Heart left ventricle (tissue), 16 donors: ENCODE measurements at places on chromosomes 2 and 18. TPM values are rescaled to one million over a fixed set of nuclear protein-coding genes. Genes with fewer than 3 reads are reported as not detected.
A peak's percentile ranks its signal among the peaks of the same experiment; 100 is the strongest.

DNA sequence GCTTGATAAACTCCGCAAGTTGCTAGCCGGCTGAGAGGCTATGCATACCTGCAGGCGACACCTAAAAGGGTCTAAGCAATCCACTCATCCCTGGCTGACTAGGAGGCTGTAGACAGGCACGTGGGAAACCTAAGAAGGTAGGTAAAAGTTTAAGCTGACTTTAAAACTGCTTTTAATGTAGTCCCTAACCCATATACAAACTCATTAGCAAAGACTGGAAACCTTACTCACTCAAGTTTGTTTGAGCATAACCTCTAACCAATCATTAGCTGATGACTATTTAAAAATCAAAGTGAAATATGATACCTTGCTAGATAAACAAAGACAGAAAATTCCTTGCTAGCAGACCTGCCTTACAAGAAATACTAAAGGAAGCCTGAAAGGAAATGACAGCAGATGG, 106.4 kb downstream of the EXOC6B start:
- H3K27me3 ChIP-seq: no peaks in the 10 kb centered on the region
- H3K36me3 ChIP-seq: peaks cover 37% of the 10 kb centered on the region
- H3K4me1 ChIP-seq: no peaks in the 10 kb centered on the region
- no peak overlapping the region for H3K4me3 ChIP-seq
- H3K27ac ChIP-seq: no peak overlapping the region

GRCh38 chr2:136118819-136119716, 1.1 kb upstream of the CXCR4 start:
- H3K27me3 ChIP-seq: peaks cover 35% of the 10 kb centered on the region
- no peaks in the 10 kb centered on the region for H3K36me3 ChIP-seq
- H3K4me1 ChIP-seq: peaks cover 21% of the 10 kb centered on the region
- peak; percentile 62 for DNase-seq
- no peak overlapping the region for H3K27ac ChIP-seq
- peak overlapping the region; percentile 66 for H3K4me3 ChIP-seq

GRCh38 chr2:224646242-224646846, 61.2 kb upstream of the CUL3 start:
- no peak overlapping the region for H3K4me3 ChIP-seq
- H3K4me1 ChIP-seq: no peaks in the 10 kb centered on the region
- no peaks in the 10 kb centered on the region for H3K36me3 ChIP-seq
- no peak for DNase-seq

DNA sequence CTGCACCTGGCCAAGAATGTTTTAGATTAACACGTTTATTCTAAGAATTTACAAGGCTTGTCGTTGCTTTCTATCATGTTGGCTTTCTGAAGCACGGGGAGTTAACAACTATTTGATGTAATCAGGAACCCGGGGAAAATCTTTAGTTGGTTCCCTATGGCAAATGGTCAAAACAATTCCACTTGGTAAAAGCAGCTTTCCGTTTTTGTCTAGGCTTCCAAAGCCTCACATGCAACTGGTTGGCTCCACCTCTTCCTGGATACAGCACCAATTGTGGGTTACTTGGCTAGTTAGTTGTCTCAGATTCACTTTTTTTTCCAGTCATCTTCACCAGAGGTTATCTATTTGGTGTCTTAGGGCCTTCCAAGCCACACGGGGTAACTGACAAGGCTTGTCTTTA, 2.8 kb downstream of the COLEC12 start:
- no peak overlapping the region for H3K4me3 ChIP-seq
- no peak overlapping the region for H3K27ac ChIP-seq
- no peaks in the 10 kb centered on the region for H3K36me3 ChIP-seq

DNA sequence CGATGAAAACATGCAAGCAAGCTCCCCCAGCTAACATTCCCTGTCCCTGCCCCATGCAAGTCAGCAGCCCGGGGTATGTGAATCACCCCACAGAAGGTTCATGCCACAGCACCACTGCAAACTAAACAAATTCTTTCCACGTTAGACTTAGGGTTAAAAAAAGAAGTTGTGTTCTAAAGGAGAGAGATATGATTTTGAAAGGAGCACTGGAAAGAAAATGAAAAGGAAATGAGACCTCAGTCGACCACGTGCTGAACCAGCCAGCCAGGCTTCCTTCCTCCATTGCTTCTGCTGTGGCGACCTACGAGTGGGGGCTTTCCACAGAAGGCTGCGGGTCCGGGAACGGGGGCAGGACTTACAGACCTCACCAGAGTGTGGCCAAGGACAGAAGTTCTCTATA, 52.0 kb downstream of the ARL4C start:
- peaks cover 21% of the 10 kb centered on the region for H3K4me1 ChIP-seq
- no peak overlapping the region for H3K27ac ChIP-seq
- no peak for DNase-seq
- H3K36me3 ChIP-seq: no peaks in the 10 kb centered on the region
- no peak overlapping the region for H3K4me3 ChIP-seq
- H3K27me3 ChIP-seq: no peaks in the 10 kb centered on the region

The LHCGR gene
- total RNA-seq: 0.09 TPM

The NT5DC4 gene
- total RNA-seq: not detected

The FBLN7 gene
- total RNA-seq: 0.47 TPM
